Thoracic aorta (tissue), 2 donors: ENCODE measurements at places on chromosomes 5 and 9.

- DNase-seq: no peak
Observed at GRCh38 chr5:152532714-152533113, 127.6 kb upstream of the NMUR2 start.

DNA sequence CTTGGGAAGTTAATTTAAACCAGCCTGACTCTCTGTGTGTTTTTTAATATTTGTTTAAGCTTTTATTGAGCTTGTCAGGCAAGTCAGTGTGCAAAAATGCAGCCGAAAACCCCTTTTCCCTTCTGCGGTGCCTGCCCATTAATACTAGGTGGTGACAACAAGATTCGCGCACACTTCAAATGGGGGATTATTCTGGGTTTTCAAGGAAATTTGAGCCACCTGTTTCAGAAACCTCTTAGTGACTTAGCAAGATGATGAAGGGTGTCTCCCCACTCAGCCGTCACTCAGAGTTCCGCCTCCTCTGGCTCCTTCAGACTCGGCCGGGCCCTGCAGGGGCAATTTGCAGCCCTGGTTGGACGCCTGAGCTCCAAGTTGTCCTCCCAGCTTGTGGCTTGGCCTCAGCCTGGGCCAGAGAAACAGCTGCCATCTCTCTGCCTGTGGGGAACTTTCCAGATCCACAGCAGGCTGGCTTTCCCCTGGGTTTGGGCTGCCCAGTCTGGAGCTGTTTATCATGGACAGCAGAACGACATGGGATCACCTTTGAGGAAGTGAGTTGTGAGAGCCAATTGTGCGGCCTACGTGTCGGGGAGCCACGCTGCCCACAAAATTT is 75.9 kb downstream of the SPRY4 start:
- DNase-seq: peak; percentile 15

DNA sequence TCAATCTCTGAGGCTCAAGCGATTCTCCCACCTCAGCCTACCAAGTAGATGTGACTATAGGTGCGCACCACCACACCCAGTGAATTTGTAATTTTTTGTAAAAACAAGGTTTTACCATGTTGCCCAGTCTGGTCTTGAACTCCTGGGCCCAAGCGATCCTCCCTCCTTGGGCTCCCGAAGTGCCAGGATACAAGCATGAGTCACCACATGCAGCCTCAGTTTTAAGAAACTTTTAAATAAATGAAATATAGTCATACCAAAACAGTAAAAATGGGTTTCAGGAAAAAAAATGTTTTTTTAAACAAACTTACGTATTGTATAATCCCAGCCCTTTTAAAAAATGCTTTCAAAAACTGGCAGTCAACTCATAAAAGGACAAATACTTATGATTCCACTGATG is 26.6 kb downstream of the FXN start:
- no peak for DNase-seq

GRCh38 chr5:132023258-132024116 is 12.0 kb upstream of the ACSL6 start:
- no peak for DNase-seq

- no peak for DNase-seq
Observed at GRCh38 chr5:5330728-5331452, 91.6 kb upstream of the ICE1 start.

- DNase-seq: no peak
Observed at GRCh38 chr5:115571441-115571878, 26.9 kb upstream of the FEM1C start.

- DNase-seq: no peak
Observed at GRCh38 chr9:79928661-79929223, 357.0 kb downstream of the TLE4 start.

GRCh38 chr5:115342590-115343377 is 46.3 kb upstream of the CCDC112 start:
- DNase-seq: no peak

GRCh38 chr5:141692533-141692888 is 10.5 kb upstream of the ARAP3 start:
- no peak for DNase-seq

DNA sequence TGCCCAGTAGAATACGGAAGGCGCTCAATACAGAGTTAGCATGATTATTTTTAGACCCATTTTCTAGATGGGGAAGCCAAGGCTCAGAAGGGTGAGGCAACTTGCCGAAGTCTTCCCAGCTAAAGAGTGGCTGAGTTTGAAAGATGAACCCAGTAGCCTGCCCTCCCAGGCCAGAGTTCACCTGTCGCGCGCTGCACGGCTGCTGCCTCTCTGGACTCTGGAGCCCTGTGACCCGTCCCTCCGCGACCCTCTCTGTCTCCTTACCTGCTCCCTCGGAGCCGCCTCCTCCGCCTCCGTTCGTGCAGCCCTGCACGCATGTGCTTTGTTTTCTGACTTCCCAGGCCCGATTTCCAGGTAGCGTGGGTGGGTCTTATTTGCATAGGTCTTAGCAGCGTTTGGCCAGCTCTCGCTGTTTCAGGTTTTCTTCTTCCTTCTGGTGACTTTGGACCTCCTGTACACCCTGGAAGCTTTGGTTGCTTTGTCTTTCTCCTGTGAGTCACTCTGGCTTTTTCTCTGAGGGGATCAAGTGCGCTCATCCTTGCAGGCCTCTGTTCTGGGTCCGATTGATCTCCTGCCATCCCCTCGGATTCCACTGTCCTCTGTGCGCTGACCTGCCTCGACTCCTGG is at the start of gene RNF183:
TSS of gene RNF183 (minus strand) at position 585 of the 627 bp plus-strand sequence. CDS start 5,192 bp downstream, outside the sequence.
- DNase-seq: no peak

DNA sequence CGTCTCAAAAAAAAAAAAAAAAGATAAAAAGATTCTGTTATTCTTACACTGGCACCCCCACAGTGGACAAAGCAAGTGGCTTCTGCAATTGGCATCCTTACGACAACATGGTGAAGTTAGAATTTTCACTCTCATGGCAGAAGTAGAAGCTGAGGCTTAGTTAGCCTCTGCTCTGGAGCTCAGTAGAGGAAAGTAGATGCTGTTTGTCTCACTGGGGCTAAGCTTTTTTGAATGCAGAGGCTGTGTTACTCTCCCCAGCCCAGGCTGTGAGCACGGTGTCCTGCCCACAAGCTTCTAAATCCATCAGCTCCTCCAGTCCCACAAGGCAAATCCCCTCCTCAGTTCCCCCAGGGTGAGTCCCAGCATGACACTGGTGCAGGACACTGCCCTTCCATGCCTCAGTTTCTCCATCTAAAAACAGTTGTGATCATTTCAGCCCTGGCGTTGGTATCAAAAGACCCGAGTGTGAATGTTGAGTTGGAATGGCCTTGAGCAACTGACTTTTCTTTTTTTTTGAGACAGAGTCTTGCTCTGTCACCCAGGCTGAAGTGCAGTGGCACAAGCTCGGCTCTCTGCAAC is 22.6 kb upstream of the PHF19 start:
- no peak for DNase-seq

GRCh38 chr9:112094948-112095681 is 80.0 kb downstream of the SUSD1 start:
- no peak for DNase-seq

DNA sequence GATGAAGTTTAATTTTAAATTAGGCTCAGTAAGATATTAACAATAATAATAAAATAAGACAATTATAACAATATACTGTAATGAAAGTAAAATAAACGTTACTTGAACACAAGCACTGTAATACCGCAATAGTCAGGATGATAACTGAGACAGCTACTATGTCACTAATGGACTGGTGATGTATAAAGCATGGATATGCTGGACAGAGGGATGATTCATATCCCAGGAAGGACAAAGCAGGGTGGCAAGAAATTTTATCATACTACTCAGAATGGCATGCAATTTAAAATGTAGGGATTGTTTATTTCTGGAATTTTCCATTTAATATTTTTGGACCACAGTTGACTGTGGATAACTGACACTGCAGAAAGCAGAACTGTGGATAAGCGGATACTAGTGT is 196.9 kb downstream of the VPS13A start:
- no peak for DNase-seq

GRCh38 chr9:87599901-87600610 is 102.4 kb downstream of the DAPK1 start:
- DNase-seq: no peak

GRCh38 chr5:42985129-42986037 is 54.7 kb downstream of the ANXA2R start:
- DNase-seq: no peak

GRCh38 chr5:175508896-175509295 is 30.5 kb downstream of the SFXN1 start:
- DNase-seq: no peak

DNA sequence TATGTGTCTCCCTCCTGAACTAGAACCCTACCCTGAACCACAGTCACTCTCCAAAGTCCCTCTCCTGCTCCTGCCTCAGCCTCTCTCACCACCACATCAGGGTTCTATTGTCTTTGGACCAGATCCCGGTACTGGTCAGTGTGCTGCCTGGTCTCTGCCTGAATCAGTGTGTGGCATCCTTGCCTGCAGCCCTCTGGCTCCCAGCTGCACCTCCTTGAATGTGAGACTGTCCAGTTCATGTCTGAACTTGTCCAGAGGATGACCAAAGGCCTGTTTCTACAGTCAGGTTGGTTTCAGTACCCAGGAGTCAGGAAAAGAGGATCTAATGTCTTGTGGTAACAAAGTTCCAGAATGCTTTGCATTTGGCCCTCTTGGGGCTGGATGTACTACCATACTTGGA is 76.8 kb upstream of the RANBP3L start:
- no peak for DNase-seq

GRCh38 chr9:89621676-89622075 is 16.9 kb downstream of the GADD45G start:
- no peak for DNase-seq

GRCh38 chr9:17082343-17083064 is 52.3 kb upstream of the CNTLN start:
- no peak for DNase-seq

DNA sequence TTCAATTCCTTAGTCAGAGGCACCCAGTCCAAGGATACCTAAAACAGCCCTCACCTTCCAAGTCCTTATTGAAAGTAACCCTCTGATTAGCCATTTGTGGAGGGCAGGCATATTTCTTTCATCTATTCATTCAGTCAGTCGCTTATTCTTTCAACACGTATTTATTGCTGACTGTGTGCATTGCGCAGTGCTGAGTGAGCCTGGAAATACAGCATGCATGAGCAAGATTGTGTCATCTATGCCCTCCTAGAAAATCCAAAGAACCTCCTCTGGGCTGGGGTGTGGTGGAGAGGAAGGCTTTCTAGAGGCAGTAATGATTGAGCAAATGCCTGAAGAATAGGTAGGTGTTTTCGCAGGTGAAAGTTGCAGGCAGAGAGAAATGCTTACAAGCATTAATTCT is 8.5 kb upstream of the FEM1C start:
- no peak for DNase-seq

GRCh38 chr5:103582364-103582763 is 19.8 kb upstream of the NUDT12 start:
- DNase-seq: no peak

- no peak for DNase-seq
Observed at GRCh38 chr5:61563401-61563800, 231.3 kb downstream of the ZSWIM6 start.

DNA sequence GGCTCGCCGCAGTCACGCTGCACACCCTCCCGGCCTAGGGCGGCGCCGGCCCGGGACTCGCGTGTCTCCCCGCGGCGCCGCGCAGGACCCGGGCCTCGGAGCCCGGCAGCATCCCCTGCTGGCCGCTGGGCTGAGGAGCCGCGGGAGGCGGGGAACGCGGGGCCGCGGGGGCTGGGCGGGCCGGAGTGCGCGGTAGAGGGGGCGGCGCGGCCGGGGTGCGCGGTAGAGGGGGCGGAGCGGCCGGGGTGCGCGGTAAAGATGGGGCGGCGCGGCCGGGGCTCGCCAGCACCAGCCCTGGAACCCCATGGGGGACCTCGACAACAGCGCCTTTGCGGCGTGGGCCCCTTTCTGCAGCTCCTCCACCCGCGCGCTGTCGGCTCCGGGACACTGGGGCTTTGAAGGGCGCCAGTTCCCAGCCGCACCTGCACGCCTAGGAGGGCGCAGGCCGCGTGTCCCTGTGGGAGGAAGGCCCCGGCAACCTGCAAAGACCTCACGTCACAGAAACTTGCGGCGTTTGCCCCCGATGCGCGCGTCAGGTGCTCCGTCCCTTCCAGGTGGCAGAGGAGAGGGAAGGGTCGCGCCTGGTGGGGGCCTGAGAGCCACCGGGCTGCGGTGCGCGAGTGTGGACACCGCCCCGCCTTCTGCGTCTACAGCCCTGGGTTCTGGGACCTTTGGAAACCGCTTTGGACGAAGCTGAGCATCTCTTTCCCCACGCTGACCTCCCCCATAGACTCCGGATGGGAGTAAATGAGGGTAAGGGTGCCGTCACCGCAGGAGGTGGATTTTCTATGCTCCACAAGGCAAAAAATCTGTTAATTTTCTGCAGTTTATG is 49.6 kb downstream of the NSUN2 start:
- no peak for DNase-seq

- DNase-seq: no peak
Observed at GRCh38 chr5:373710-374602, 52.4 kb downstream of the AHRR start.

- DNase-seq: no peak
Observed at GRCh38 chr9:110545705-110546104, 33.8 kb downstream of the SVEP1 start.

DNA sequence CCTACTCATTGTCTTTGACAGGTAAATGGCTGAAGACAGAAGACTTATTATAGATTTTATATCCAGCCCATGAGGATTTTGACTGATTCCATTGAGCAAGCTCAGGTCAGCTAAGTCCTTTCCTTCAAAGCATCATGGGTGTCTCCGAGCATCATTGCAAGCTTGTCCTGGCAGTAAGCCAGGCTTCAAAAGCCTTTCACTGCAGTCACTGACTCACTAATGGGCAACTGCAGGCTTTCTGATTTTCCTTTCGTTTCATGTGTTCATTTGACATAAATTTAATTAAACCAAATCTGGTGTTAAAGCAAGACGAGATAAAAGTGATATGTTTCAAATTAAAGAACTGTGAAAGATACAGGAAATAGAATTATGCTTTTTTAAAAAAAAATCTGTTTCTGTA is 426.2 kb downstream of the ANXA1 start:
- no peak for DNase-seq

- DNase-seq: no peak
Observed at GRCh38 chr5:143714629-143715028, 97.3 kb upstream of the HMHB1 start.

- no peak for DNase-seq
Observed at GRCh38 chr5:172302047-172302710, 18.6 kb upstream of the UBTD2 start.

GRCh38 chr9:16398691-16399090 is 471.8 kb downstream of the BNC2 start:
- DNase-seq: no peak

GRCh38 chr5:92652756-92653155 is 928.3 kb downstream of the NR2F1-AS1 start:
- DNase-seq: no peak
